ENCODE measurements at places on chromosomes 13 and 19.
A peak's percentile ranks its signal among the peaks of the same experiment; 100 is the strongest.

DNA sequence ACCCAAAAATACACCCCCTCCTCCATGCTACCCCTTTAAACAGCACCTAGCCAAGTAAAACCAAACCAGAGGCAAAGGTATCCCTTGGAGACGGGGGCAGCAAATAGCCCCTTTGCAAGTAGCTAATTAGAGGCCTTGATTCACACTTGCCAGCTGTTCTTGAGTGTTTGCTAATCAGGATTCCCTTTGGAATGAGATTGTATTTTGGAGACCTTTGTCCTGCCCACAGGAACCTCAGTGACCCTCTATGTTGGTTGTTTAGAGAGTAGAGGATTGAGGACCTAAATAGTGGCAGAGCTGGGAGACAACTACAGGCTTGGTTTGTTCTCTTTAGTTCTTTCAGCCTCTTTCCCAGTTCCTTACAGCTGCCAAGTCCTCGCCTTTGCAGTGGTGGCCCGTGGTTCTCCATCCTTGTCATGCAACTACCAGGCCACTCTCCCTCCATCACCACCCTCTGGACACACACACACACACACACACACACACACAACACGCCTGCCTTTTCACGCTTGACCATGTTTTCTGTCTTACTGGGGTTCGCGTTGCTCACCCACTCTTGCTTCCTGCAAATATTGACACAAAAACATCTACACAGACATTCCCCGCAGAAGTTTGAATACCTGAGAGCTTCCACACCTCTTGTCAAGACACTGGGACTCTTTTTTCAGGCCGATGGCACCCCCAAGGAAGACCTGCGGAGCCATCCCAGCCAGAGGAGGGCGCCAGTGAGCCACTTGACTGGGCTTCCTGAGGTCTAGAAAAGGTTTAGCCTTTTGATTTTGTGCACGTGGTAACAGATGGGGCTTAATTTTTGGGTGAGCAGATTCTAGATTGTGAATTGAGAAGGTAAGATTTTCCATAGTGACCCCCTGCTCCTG, 80.0 kb upstream of the GPR183 start:
- H3K4me3 ChIP-seq = no peak overlapping the region
- H3K36me3 ChIP-seq = peaks cover 32% of the 10 kb centered on the region
- no peaks in the 10 kb centered on the region for H3K4me1 ChIP-seq

DNA sequence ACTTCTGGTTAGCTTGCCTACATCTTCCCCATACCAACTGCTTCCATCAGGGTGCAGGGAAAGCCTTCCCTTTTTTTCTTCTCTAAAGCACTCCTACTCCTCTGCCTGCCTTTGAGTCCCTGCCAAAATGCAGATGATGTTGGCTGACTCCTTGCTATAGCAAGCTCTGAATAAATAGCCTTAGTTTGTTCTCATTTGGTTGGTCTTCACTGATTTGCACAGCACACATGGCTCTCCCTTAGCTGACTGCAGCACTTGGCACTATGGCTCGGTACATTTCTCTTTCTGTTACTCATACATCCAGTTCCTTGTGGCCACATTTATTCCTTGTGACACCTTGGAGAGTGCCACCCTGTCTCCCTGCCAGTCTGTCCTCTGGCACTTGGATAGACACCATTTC, 249.8 kb downstream of the DCLK1 start:
- no peak for ATAC-seq
- no peaks in the 10 kb centered on the region for H3K27me3 ChIP-seq
- no peaks in the 10 kb centered on the region for H3K36me3 ChIP-seq
- H3K27ac ChIP-seq = peak overlapping the region; percentile 53
- H3K4me1 ChIP-seq = no peaks in the 10 kb centered on the region

GRCh38 chr19:29978080-29978479, 36.0 kb downstream of the URI1 start:
- H3K4me3 ChIP-seq = no peak overlapping the region
- H3K27me3 ChIP-seq = no peaks in the 10 kb centered on the region
- H3K27ac ChIP-seq = no peak overlapping the region
- H3K4me1 ChIP-seq = no peaks in the 10 kb centered on the region

GRCh38 chr19:46481223-46481848, 10.0 kb upstream of the PNMA8A start:
- H3K4me1 ChIP-seq = peaks cover 19% of the 10 kb centered on the region
- no peak overlapping the region for H3K4me3 ChIP-seq
- no peak overlapping the region for H3K27ac ChIP-seq
- ATAC-seq = peak; percentile 53
- no peaks in the 10 kb centered on the region for H3K36me3 ChIP-seq
- peaks cover 22% of the 10 kb centered on the region for H3K27me3 ChIP-seq

GRCh38 chr13:95457294-95457693, 95.2 kb upstream of the CLDN10 start:
- no peaks in the 10 kb centered on the region for H3K36me3 ChIP-seq
- peaks cover 8% of the 10 kb centered on the region for H3K27me3 ChIP-seq
- no peak overlapping the region for H3K4me3 ChIP-seq
- no peak overlapping the region for H3K27ac ChIP-seq
- H3K4me1 ChIP-seq = no peaks in the 10 kb centered on the region

- H3K4me1 ChIP-seq = peaks cover 12% of the 10 kb centered on the region
- peak overlapping the region; percentile 94 for H3K4me3 ChIP-seq
- ATAC-seq = no peak
- H3K36me3 ChIP-seq = peaks cover 6% of the 10 kb centered on the region
Observed at GRCh38 chr19:49589502-49589905, 1.5 kb upstream of the PRR12 start.

DNA sequence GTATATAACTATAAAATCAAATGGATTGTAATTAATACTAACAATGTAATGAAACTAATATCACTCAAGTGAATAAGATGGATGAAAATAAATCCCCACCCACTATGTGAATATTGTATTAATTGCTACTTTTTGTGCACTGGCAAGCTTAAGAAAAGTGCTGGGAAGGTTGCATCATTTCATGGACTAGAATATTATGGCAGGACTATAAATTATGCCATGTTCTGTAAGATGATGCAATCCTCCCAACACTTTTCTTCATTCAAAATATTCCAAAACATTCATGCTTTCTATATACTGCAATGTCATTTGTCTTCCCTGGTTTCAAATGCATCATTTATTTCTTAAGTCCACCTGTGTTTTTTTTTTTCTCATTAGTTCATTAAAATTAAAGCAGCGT, 457.6 kb upstream of the GPC6 start:
- H3K36me3 ChIP-seq = no peaks in the 10 kb centered on the region
- no peak overlapping the region for H3K4me3 ChIP-seq
- no peak overlapping the region for H3K27ac ChIP-seq
- no peak for ATAC-seq
- no peaks in the 10 kb centered on the region for H3K4me1 ChIP-seq
- H3K27me3 ChIP-seq = no peaks in the 10 kb centered on the region

GRCh38 chr13:93797463-93797862, 570.9 kb downstream of the GPC6 start:
- no peak overlapping the region for H3K27ac ChIP-seq
- H3K27me3 ChIP-seq = no peaks in the 10 kb centered on the region
- H3K4me1 ChIP-seq = no peaks in the 10 kb centered on the region
- ATAC-seq = no peak

DNA sequence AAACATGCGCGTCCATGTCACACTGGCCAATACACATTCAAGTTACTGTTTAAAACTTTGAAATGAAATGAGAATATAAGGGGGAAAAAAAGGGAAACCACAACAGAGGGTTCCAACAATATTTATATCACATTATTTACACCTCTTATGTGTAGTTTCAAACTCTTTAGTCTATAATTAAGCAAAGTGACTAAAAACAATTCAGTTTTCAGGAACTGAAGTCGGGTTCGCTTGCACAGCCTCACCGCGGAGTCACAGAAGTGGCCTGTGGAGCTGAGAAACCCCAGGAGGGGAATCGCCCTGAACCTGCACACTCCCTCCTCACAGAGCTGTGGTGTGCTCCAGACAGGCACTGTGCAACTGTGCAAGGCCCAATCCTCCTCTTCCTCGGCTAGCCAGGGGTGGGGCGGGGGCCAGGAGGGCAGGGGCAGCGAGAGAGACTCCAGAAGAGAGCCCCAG, 75.9 kb downstream of the STK24 start:
- peak overlapping the region; percentile 86 for H3K27ac ChIP-seq
- H3K4me3 ChIP-seq = no peak overlapping the region
- peaks cover 88% of the 10 kb centered on the region for H3K4me1 ChIP-seq
- ATAC-seq = no peak

GRCh38 chr19:30036154-30037129, 94.4 kb downstream of the URI1 start:
- no peak for ATAC-seq
- H3K27ac ChIP-seq = no peak overlapping the region
- no peaks in the 10 kb centered on the region for H3K27me3 ChIP-seq
- H3K4me3 ChIP-seq = no peak overlapping the region
- no peaks in the 10 kb centered on the region for H3K4me1 ChIP-seq

DNA sequence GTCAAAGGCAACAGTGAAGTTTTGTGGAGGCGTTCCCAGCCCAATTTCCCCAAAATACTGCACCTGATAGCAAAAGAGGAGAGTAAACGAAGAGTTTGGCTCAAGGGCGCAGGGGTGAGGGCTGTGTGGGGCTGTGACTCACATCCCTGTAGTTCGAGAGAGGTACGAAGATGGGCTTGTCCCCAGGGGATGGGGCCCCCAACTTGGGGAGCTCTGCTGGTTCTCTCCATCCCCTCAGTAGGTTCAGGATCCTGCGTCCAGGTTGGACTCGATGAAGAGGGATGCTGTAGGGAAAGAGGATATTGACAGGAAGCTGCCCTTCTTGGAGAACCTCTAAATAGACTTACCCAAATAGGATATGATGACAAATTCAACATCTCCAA, 3.4 kb downstream of the NAPSA start:
- no peak for ATAC-seq
- H3K27ac ChIP-seq = no peak overlapping the region
- H3K27me3 ChIP-seq = peaks cover 13% of the 10 kb centered on the region
- no peaks in the 10 kb centered on the region for H3K36me3 ChIP-seq
- peaks cover 18% of the 10 kb centered on the region for H3K4me1 ChIP-seq

- ATAC-seq = no peak
- no peaks in the 10 kb centered on the region for H3K36me3 ChIP-seq
Observed at GRCh38 chr13:32316028-32316339, 676 bp downstream of the BRCA2 start.

- H3K27ac ChIP-seq = peak overlapping the region; percentile 77
- peaks cover 2% of the 10 kb centered on the region for H3K4me1 ChIP-seq
- no peaks in the 10 kb centered on the region for H3K27me3 ChIP-seq
- ATAC-seq = no peak
- no peak overlapping the region for H3K4me3 ChIP-seq
Observed at GRCh38 chr19:41328157-41328841, 18.3 kb downstream of the CCDC97 start.

DNA sequence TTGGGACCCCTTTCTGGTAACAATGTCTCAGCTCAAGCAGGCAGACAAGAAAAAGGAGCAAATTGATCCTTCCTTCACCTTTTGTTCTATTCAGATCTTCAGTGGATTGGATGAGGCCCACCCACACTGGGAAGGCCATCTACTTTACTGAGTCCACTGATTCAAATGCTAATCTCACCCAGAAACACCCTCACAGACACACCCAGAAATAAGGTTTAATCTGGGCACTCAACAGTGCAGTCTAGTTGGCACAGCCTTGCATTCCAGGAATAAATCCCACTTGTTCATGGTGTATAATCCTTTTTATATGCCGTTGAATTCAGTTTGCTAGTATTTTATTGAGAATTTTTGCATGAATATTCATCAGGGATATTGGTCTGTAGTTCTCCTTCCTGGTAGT, 148.4 kb downstream of the COG6 start:
- H3K4me3 ChIP-seq = no peak overlapping the region
- H3K36me3 ChIP-seq = no peaks in the 10 kb centered on the region
- no peaks in the 10 kb centered on the region for H3K4me1 ChIP-seq
- H3K27ac ChIP-seq = no peak overlapping the region
- ATAC-seq = no peak

GRCh38 chr13:51249770-51250741, 27.9 kb downstream of the FAM124A start:
- ATAC-seq = no peak
- H3K4me3 ChIP-seq = no peak overlapping the region
- H3K27me3 ChIP-seq = no peaks in the 10 kb centered on the region
- no peak overlapping the region for H3K27ac ChIP-seq
- H3K36me3 ChIP-seq = peaks cover 16% of the 10 kb centered on the region
- peaks cover 5% of the 10 kb centered on the region for H3K4me1 ChIP-seq

DNA sequence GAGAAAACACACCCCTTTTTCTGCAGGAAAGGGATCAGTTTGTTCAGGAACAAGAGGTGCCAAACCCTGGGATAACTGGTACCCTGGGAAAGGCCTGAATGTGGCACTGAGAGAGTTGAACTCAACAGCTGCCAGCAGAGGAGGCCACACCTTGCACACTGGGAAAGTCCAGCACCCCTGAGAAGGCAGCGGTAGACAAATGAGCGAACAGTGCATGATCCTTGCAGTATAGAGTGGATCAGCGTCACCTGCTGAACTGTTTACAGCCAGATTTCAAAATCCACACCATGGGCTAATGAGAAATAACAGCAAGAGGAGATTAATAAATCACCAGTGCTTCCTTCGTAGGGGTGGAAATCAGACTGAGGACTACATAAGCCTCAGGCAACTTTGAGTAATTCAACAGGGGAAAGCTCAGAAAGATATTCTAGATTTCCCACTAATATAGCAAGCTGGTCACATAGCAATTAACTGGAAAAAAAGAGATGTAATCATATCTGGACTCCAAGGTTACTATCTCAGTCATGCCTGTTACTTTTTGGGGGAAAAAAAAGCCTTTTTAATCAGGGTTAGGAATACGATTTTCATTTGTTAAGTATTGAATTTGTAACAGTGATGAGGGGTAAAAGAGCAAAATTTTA, 52.0 kb downstream of the DCT start:
- H3K4me3 ChIP-seq = no peak overlapping the region
- ATAC-seq = no peak
- no peaks in the 10 kb centered on the region for H3K27me3 ChIP-seq
- no peak overlapping the region for H3K27ac ChIP-seq
- H3K36me3 ChIP-seq = no peaks in the 10 kb centered on the region
- no peaks in the 10 kb centered on the region for H3K4me1 ChIP-seq

DNA sequence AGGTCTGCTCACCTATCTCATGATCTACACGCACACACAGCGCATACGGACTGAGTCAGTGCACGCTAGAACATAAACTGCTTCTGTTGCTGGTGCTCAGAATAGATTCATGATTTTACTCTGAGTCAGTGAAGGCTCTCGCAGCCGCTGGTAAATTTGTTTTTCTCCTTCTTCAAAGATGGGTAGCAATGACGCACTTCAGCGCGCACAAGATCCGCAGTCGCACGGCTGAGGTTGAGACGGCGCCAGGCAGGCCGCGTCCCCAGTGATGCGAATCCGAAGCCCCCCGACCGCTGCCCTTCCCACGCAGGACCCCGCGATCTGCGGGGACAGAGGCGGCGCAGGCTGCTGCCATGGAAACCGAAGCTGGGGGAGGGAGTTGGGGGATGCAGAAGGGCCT, 103.7 kb upstream of the USP29 start:
- no peak overlapping the region for H3K4me3 ChIP-seq
- H3K36me3 ChIP-seq = no peaks in the 10 kb centered on the region
- H3K27ac ChIP-seq = no peak overlapping the region
- H3K27me3 ChIP-seq = peaks cover 31% of the 10 kb centered on the region
- ATAC-seq = no peak

DNA sequence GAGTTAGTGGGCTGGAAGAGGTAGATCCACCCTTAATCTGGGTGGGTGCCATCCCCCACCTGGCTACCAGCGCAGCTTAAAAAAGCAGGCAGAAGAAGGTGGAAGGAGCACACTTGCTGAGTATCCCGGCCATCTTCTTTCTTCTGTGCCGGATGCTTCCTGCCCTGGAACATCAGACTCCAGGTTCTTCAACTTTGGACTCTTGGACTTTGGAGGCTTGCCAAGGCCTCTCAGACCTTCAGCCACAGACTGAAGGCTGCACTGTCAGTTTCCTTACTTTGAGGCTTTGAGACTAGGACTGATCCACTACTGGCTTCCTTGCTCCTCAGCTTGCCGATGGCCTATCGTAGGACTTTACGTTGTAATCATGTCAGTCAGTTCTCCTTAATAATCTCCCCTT, 127.6 kb upstream of the GPC6 start:
- no peak overlapping the region for H3K4me3 ChIP-seq
- no peak overlapping the region for H3K27ac ChIP-seq
- H3K36me3 ChIP-seq = no peaks in the 10 kb centered on the region
- H3K4me1 ChIP-seq = no peaks in the 10 kb centered on the region
- H3K27me3 ChIP-seq = no peaks in the 10 kb centered on the region
